ENCODE measurements at places on chromosomes 4 and X.

GRCh38 chr4:162131256-162131655 is 32.5 kb downstream of the FSTL5 start:
- DNase-seq, result no peak

DNA sequence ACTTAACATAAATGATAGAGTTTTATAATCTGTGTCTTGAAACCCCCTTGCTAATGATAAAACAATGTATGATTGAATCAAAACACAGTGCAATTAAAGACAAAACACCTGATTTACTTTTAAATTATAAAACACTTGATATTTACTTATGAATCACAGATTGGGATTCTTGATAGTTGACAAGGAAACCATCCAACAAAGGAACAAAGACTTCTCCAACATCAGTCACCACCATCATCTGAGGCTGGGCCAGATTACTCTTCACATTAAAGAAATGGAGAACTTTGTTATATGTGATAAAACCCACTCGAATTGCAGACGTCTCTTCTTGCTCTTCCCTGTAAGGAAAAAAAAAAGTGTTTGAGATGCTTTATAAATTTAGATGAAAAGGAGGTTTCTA is 67.4 kb downstream of the METTL14 start:
- no peak for DNase-seq

- DNase-seq, result no peak
Measured at GRCh38 chr4:99185581-99185980, 33.5 kb downstream of the ADH6 start.

DNA sequence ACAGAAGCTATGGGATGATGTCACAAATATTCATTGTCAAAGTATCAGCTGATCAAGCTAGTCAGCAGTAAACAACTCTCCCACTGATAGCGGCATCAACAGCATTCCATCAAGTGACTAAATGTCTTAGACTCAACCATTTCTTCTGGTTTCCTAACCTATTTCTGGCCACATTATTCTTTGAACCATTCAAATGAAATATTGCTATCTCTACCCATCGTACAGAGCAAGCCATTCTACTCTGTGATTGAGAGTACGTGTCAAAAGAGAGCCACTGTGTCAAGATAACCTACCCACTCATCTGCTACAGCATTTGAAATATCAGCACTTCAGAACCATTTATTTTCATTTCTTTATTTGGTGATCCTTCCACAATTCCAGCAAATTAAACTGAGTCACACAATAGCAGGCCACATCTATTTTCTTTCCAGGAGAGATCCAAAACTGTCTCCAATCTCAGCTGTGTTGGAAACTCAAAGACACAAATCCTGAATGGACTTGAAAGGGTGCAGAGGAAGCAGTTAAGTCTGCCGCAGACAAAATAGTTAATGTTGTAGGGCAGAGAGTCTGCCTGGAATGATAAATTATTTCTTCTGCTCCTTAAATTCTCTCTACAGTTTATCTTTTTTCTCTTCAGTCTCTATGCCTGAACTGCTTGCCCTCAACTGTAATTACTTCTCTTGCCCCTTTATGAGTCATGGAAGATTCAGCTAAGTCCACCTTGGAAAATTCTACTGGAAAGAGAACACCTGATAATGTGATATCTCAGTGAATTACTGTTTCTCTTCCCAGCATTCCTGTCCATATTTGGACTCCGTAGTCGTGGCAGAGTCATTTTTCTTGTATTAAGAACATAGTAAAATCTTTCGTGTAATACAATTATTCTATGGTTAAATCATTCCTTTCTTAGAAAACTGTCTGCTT is 364.8 kb downstream of the PDGFC start:
- no peak for DNase-seq

- DNase-seq, result no peak
Measured at GRCh38 chr4:10055871-10056270, 34.6 kb upstream of the SLC2A9 start.

Measured in fibroblast of skin of left quadriceps (primary cell).